ENCODE measurements at places on chromosomes 5 and 9. TPM values are rescaled to one million over a fixed set of nuclear protein-coding genes. Genes with fewer than 3 reads are reported as not detected.

DNA sequence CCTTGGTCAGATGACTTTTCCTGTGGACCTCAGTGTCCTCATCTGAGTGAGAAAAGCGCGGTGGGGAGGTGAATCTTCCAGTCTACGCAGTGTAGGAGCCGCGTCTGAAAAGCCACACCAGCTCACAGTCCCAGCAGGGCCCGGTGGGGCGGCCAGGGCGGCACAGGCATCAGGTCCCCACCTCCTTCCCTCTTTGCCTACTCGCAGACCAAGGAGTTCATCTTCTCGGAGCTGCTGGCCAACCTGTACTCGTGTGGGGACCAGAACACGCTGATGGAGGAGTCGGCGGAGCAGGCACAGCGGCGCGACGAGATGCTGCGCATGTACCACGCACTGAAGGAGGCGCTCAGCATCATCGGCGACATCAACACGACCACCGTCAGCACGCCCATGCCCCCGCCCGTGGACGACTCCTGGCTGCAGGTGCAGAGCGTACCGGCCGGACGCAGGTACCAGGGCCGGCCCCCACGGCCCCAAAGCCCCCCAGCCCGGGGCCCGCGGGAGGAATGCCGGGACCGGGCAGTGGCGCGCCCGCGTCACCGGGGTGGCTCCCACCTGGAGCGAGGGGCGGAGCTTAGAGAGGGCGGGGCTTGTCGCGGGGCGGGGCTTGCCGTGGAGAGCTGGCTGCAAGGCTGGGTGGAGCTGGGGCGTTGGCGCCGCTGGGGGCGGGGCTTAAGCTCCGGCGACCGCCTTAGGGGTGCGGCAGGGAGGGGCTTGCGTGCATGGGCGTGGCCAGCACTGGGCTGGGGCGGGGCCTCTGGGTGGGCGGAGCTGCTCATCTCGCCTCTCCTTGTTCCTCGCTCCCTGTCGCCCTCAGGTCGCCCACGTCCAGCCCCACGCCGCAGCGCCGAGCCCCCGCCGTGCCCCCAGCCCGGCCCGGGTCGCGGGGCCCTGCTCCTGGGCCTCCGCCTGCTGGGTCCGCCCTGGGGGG, 25.6 kb downstream of the GOLGA2 start:
- peak; percentile 47 for DNase-seq

Gene EHMT1
- 48.6 TPM for total RNA-seq

GRCh38 chr9:122777935-122778627, 10.7 kb upstream of the OR5C1 start:
- peak; percentile 59 for DNase-seq

DNA sequence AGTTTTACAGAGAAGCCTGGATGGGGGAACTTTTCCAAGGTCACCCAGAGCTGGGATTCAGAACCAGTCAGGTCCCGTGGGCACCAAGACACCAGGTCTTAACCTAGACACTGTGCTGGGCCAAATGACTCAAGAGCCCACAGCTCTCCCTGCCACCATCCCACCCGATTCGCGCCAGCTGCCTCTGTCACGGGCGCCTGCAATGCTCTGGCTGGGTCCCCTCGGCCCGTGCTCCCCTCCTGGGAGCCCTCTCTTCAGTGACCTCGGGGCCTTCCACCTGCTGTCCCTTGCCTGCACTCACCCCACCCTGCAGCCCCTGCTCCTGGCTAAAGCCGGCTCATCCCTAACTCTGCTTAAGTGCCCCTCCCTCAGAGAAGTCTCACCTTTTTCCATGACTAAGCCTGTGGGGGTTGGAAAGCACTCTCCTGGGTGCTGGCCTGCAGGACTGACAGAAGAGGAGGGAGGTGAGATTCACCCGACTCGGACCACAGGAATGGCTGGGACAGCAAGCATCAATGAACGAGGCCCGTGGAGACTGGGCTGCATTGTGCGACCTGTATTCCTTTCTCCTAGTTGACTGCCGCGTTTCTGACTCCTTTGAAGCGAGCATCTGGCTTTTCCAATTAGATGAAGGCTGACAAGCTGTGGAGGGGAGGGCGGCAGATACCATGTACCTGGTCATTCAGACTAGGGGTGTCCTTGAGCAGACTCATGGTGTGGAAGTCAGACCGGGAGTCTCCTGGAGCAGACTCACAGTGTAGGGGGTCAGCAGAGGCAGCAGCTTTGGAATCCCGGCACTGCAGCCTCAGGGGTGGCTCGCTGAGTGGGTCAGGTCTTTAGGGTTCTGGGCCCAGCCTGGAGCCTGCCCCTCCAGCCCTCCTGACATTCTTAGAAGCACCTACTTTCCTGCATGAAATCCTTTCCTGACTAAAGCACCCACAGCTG, 5.8 kb upstream of the IL4 start:
- no peak for DNase-seq

GRCh38 chr9:37621273-37622121, 29.1 kb upstream of the TOMM5 start:
- DNase-seq = no peak

DNA sequence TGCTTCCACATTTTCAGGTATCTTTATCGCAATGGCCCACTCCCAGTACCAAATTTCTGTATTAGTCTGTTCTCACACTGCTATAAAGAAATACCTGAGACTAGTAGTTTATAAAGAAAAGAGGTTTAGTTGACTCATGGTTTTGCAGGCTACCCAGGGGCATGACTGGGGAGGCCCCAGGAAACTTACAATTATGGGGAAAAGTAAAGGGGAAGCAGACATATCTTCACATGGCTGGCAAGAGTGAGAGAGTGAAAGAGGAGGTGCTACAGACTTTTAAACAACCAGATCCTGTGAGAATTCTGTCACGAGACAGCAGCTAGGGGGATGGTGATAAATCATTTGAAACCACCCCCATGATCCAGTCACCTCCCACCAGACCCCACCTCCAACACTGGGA, 238.2 kb upstream of the DMAC1 start:
- no peak for DNase-seq

DNA sequence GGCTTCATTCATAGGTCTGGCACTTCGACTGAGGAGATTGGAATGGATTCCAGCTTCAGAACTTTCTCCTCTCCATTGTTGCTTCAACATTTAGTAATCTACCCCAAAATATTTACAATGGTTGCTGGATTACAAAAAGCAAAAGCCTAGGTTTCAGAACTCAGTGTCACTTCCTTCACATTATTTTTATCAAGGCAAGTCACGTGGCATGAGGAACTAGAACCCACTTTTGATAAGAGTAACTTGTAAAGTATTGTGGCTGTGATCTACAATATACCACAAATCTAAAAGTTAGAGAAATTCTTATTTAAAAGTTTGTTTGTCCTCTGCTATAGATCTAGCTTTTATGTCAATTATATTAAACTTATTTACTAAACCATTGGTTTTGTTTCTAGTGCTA, 39.7 kb upstream of the ANKDD1B start:
- DNase-seq = no peak

Gene PCDHGA12
- 13.7 TPM for total RNA-seq
